Caudate nucleus (tissue), 63 donors: ENCODE measurements at places on chromosomes 3 and 15.

- no peak for DNase-seq
Measured at GRCh38 chr15:89395996-89396395, 61.4 kb upstream of the POLG start.

GRCh38 chr3:101310978-101311375 is 9.4 kb downstream of the IMPG2 start:
- DNase-seq, result no peak

- DNase-seq, result no peak
Measured at GRCh38 chr15:33142708-33143107, 51.8 kb downstream of the FMN1 start.

GRCh38 chr3:139225548-139225947 is 118.3 kb upstream of the MRPS22 start:
- DNase-seq, result no peak
